ENCODE measurements at places on chromosomes 12 and 14.

- DNase-seq: no peak
Measured at GRCh38 chr12:57451233-57451778, 3.8 kb upstream of the INHBE start.

- DNase-seq: no peak
Measured at GRCh38 chr14:54109521-54110120, 153.0 kb upstream of the BMP4 start.

GRCh38 chr14:30283822-30284446 is 275.0 kb upstream of the G2E3 start:
- DNase-seq: peak; percentile 19

GRCh38 chr12:95116341-95116740 is 42.9 kb upstream of the NR2C1 start:
- no peak for DNase-seq

DNA sequence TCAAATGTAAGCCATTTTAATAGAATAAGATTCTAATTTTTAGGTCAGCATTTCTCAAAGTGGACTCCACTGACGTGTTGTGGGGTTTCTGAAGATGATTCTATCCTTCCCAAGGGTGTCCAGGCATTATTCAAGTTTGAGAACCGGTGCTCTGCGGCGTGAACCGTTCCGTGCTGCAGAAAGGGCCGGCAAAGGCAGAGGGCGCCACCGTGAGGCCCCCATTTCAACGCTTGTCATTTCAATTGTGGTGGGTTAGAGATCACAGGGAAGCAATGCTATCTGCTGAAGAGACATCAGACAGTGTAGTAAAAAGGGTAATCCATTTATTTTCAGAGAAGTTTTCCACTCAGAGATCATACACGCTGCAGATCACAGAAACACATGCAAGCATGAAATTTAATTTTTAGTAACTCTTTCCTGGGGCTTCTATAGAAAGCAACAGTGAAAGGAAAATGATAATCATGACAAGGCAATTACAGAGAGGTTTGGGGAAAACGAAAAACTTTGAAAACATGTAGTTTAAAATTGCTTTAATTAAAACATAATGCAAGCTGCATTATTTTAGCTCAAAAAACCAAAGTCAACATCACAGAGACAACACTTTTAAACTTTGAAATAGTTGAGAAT is 201.7 kb downstream of the EXOC5 start:
- DNase-seq: peak; percentile 36

GRCh38 chr12:131066207-131066885 is 112.6 kb downstream of the ADGRD1 start:
- DNase-seq: no peak

GRCh38 chr12:115149685-115150378 is 465.9 kb upstream of the TBX3 start:
- DNase-seq: no peak

GRCh38 chr14:53528185-53528671 is 375.1 kb upstream of the DDHD1 start:
- no peak for DNase-seq

- DNase-seq: no peak
Measured at GRCh38 chr12:124477107-124477915, 90.1 kb downstream of the NCOR2 start.

- peak; percentile 55 for DNase-seq
Measured at GRCh38 chr12:80763874-80764273, 47.2 kb downstream of the MYF5 start.

- no peak for DNase-seq
Measured at GRCh38 chr14:70641548-70642302, at the start of gene TTC9. TSS of gene TTC9 (plus strand) at chr14:70641916. CDS start at chr14:70642130, 214 bp downstream.

DNA sequence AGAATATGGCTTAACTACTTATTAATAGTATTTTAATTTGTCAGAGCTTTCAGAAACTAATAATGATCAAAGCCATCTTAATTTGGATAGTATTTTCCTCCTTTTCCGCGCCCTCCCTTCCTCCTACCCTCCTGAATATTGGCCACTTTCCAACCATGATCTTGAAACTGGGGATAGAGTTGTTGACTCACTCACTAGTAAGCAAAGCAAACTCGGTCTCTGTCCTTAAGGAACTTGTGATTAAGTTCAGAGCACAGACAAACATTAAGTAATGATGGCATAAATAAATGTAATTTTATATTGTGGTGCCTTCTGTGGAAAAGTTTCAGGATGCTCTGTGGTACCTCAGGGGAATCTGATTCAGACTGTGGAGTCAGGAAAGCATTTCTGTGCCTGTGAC is 75.7 kb downstream of the LRRK2 start:
- DNase-seq: no peak

DNA sequence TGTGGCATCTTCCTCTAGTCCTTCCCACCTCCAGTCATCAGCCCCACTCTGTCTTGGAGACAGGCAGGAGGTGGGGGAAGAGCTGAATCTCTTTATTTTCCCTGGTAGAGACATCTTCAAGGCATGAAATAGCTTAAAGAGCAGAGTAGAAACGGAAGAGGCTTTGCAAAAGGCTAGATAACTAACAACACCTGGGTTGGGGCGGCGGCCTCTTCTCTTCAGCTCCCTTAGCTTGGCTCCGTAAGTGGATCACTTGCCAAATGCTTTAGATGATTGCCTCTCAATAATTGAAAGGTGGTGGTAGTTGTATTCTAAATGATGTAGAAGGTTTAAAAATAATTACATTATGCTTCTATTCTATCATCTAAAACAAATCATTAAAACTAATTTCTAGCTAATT is 36.1 kb downstream of the SSPN start:
- DNase-seq: no peak

DNA sequence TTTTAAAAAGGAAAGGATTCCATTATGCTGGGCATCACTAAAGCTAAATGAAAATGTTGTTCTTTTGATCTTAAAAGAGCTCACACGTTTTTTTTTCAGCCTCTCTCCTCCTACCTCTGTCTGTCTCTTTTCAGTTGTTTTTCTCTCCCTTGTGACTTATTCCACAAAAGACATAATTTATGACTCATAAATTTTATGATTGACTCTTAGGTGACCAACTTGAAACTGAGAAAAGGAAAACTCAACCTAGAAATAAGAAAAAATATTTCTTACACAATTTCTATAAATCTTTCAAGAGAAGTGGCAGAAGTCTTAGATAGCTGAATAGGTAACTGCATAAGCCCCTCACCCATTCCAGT is 227.7 kb upstream of the DDHD1 start:
- DNase-seq: no peak

DNA sequence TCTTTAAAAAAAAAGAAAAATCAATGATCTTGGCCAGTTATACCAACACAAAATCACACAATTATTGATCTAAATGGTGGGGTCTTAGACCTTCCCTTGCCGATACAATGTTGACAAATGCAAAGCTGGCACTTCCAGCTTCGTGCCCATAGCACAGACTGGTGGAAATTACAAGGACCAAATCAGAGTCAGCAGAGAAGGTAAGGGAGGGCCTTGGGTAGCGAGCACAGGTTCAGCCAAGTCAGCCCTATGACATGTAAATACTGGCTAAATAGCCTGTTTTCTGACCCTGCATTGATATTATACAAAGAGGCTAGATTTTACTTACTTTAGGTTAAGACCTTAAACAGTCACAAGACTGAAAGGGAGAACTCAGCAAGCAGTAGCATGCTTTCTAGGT is 30.3 kb upstream of the WDR89 start:
- no peak for DNase-seq

DNA sequence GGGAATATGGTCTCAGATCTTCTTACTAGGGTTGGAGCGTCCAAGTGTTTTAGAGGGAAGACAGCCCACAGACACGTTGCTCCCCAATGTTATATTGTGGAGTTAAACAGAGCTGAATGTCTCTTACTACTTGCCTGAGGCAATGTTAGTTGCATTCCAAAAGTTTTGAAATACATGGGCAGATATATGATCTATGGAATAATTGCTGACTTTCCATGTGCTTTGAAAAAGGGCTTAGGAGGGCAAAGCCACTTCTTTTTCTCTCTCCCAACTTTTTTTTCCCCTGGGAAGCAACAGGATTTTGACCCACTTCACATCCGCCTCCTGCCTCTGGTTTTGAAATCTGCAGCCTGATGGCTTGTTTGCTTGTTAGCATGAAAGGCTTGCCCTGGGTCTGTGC is 33.7 kb upstream of the PAX9 start:
- DNase-seq: no peak

DNA sequence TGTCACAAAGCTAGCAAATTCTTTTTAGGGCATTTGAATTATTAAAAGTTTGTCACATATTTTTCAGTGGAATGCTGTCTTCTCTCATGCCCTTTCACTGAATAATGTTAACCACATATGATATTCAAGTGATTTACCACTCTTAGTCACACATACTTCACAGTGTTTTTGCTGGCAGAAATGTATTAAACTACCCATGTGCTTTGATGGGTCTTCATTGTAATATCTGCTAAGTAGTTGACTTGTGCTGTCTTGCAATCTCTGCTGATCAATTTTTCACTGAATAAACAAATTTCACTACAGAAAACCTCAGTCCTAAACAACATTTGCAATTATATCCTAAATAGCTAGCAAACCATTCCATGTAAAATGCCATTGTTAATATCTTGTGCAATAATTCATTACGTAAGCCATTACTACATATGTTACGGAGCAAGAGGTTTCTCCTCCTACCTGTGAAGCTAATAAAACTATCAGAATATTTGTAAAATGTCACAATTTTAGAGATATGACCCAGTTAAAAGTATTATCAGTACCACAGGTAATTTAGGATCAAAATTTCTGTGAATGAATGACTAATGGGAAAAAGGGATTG is 64.6 kb upstream of the LMO3 start:
- no peak for DNase-seq

GRCh38 chr14:100033347-100034075 is 31.7 kb upstream of the EVL start:
- DNase-seq: no peak

GRCh38 chr14:42421377-42422078 is 814.9 kb downstream of the LRFN5 start:
- DNase-seq: no peak

DNA sequence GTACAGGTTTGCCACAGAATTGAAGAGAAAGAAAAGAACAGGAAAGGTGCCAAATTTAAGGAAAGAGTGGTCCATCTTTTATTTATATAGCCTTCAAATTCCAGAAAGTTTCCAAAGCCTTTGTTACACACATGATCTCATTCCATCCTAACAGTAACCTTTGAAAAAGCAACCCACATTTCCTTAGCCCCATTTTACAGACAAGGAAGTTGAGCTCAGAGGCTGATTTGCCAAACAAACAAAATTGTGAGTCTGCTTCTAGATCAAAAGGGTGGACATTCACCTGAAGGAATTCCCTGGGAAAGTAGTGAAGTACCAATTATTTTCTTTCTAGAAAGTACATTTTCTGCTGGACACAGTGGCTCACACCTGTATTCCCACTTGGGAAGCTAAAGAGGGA is 32.0 kb downstream of the KICS2 start:
- no peak for DNase-seq

DNA sequence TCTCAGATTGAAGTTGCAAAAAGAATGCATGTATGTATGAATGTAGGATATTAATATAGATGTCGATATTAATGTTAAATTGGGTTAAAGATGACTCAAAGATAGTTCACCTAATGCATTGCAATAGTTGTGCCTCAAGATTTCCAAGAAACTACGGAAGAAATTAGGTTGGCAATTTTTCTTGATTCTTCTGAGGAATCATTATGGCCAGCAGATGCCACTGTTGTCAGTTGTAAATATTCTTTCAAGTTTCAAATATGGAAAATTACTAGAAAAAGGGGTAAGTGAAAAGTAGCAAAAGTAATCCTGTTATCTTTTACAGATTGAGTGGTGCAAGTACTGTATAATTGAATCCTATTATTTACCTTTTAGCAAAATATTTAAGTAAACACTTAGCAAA is 202.1 kb downstream of the ADAMTS20 start:
- DNase-seq: no peak

- no peak for DNase-seq
Measured at GRCh38 chr14:100083706-100084105, 18.5 kb downstream of the EVL start.

GRCh38 chr12:113980537-113981337 is 14.6 kb upstream of the RBM19 start:
- DNase-seq: peak; percentile 27

GRCh38 chr12:1776170-1776921 is 44.0 kb upstream of the LRTM2 start:
- DNase-seq: no peak

DNA sequence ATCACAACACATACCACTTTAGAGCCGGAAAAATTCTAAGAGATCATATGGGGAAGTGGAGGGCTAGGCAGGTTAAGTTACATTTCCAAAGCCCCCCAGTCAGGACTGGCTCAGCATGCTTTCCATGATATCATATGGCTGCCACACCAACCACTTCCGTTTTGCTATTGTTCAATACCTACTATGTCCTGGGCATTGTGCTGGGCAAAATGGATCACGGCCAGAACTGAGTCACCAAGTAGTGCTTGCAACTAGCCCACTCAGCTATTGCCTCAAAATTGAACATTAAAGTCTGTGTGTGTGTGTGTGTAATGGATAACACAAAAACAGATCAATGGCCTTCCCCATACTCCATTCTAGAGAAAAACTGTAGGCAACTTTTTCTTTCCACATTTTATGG is 22.7 kb downstream of the WIF1 start:
- no peak for DNase-seq

- DNase-seq: no peak
Measured at GRCh38 chr12:45575417-45575816, 154.1 kb upstream of the ARID2 start.

DNA sequence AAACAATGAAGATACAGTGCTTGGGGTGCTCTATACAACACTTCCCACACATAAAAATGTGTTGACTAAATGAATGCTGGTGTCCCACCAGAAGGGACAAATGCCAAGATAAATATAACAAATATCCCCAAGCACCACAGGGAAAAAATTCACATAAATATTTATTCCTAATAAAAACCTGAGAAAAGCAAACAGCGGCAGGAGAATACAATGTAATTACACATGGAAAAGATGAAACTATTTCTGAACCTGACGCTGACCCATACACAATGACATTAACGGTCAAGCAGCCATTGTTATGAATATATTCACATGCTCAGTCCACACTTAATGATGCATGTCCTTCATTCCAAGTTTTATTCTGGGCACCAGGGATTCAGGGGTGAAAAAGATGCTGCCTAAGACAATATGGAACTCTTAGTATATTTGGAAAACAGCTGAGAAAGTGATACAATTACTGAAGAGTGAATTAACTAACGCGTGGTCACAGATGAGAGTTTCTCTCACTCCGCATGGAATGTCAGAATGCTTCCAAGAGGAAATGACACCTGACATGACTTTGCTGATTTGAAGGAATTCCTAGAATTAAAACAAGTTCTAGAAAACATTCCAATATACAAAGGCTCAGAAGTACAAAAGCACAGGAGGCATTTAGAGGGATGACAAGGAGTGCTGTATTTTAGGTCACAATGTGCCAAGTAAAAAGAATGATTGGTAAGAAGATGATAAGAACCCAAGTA is 27.9 kb upstream of the PTPRR start:
- no peak for DNase-seq
